GM06990 (cell line): ENCODE measurements at places on chromosomes 4 and X.

GRCh38 chr4:124290678-124291077, 421.9 kb downstream of the ANKRD50 start:
- no peak for DNase-seq

DNA sequence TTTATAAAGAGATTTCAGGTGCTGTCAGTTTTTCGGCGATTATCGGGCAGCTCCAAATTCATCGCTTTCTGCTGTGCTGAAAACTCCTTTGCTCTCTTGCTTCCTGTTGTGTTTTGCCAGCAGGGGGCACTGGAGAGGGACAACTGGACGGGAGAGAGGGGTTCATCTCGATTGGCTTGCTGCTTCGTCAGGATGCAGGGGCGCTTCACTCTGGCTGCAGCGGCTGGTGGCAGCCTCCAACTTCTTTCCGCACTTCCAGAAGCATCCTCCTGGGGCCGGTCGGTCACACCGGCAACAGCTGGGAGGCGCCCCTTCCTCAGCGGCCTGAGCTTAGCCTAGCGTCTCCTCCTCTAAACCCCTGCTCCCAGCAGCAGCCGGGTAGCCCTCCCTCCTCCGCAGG, 29.5 kb downstream of the MSL3 start:
- peak; percentile 46 for DNase-seq

DNA sequence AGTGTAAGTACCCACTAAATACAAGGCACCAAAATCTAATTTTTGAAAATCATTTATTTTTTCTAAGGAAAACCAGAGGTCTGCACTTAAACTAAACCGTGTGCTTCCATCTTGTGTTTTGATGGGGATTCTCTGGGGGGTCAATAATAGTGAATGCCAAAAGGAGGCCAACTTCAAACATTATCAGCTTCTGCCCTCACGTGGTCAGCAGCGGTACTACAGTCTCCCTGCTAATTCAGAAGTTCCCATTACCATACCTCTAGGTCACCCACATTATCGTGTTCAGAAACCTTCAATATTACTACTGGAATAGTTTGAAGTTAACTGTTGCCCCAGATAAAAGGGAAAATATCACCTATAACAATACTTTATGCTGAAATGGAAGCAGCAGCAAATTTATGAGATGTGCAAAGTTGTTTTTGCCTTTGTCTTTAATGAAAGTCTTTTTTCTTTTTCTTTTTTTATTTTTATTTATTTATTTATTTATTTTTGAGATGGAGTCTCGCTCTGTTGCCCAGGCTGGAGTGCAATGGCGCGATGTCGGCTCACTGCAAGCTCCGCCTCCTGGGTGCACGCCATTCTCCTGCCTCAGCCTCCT, 17.3 kb downstream of the CTPS2 start:
- DNase-seq: no peak

- DNase-seq: no peak
Measured at GRCh38 chrX:9794495-9794894, 8.3 kb downstream of the SHROOM2 start.

DNA sequence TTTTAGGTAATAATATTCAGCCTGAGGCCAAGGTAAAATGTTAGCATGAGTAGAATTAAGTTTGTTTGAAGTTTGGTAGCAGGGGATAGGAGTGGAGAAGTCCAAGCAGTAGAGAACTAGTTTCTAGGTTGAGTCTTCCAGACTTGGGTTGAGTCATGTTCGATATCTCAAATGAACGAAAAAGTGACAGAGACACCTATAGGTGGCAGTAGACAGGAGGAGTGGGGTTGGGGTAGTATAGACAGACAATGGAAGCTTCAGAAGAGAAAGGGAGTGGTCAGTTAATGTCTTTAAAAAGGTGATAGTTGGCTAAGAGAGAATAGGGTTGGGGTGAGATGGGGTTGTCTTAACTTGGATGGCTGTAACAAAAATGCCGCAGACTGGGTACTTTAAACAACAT, 58.7 kb upstream of the EMCN start:
- DNase-seq: no peak

DNA sequence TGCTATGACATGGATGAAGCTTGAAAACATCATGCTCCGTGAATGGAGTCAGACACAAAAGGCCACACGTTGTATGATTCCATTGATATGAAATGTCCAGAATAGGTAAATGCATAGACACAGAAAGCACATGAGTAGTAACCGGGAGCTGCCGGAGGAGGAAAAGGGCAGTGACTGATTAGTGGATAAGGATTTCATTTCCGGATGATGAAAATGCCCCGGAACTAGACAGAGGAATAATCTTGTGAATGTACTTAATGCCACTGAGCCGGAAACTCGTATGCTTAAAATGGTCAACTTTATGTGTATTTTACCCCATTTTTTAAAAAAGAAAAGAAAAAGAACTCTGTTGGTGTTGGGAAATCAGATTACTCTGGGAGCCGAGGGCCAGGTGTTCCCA, 112.7 kb upstream of the FAM9B start:
- no peak for DNase-seq
